ENCODE measurements at places on chromosomes 6 and 20. TPM values are rescaled to one million over a fixed set of nuclear protein-coding genes. Genes with fewer than 3 reads are reported as not detected.

Gene CYP24A1
- total RNA-seq: not detected

DNA sequence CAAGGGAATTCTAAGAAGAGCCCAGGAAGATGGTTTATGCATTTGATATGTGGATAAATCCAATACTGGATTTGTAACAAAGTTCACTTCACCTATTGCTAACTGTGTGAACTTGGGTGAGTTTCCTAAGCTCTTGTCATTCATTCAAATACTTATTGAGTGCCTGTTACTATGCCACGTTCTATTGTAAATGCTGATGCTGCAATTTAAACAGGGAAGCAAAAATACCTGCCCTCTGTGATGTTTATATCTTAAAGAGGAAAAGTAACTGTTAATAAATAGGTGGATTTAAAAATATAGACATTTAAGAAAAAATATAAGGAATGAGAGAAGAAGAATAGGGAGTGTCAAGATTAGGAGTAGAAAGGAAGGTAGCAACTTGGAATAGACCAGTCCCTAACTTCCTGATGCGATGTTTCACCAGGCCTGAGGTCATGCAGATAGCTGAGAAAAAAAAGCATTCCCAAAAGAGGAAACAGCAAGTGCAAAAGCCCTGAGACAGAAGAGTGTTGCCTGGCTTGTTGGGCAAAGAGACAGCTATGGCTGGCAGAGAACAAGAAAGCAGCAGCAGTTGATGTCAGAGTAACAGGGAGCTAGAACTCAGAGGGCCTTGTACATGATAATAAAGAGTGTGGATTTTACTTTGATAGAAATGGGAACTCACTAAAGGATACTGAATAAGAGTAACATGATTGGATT lies 54.3 kb upstream of the TCF21 start:
- DNase-seq: no peak

DNA sequence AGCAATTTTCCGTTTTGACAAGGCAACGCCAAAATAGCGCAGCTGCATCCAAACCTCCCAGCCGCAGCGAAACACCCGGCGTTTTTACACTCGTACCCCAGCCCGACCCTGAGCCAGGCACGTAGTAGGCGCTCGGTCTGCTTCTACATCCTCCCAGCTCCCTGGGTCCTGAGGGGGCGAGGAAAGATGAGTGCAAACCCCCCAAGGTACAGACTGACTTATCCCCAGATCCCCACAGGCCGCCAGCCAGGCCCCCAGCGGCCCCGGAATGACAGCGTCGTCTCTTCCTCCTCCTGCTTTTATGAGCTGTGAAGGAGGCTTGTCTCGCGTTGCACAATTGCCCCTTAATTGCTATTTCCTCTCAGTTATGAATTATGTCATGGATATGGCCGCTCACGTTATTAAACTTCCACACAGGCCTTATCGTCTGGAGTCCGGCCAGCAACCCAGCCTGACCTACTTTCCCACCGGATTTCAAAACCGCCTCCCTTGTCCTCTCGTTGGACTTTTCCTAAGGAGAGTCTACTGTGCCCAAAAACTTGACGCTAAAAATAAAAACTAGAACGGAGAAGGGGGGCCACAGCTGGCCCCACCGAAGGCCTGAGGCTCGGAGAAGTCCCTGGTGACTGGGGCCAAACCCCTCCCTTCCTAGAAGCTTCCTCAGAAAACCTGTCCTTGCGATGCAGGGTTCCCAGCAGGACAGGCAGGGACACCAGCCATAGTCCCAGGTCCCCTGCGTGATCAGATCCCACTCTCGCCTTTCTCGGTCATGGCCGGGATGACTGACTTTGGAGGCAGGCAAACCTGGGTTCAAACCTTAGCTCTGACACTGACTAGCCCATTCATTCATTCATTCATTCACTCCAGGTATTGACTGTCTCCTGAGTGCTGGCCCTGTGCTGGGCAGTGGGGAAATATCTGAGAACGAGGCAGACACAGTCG lies 130.9 kb upstream of the PTPN1 start:
- DNase-seq: no peak

GRCh38 chr6:134009876-134010275 lies 42.5 kb downstream of the SLC2A12 start:
- DNase-seq: no peak

DNA sequence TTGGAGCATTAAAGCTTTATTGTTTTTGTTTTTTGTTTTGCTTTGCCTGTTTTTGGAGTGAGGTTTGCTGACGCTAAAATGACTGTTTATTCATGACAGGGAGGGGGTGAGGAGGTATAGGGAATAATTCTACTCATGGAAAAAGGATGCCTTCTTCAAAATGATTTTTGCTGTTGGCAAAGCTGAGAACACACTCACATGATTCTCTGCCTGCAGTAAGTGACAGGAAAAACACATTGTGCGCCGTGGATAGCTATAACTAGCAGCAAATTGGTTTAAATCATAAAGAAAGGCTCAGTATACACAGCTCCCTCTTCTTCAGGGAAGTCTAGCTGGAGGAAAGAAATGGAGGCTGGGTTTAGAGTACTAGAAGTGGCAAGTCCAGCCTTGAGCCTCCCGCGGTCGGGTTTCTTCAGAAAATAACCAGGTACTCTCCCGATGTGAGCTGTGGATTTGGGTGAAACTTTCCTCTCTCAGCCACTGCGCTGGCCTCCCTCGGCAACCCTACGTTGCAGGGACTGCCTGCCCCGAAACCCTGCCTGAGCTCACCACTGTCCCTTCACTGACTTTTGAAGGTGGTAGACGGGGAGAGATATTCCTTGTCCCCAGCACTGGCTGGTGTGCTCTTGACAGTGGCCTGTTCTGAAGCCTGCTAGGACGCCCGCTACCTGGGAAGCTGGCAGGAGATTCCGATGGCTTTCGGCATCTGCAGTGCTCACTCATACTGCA lies 278.2 kb downstream of the NRN1 start:
- no peak for DNase-seq

All from CD8-positive, alpha-beta T cell (primary cell).